Suprapubic skin (tissue), 4 donors: ENCODE measurements at places on chromosomes 13 and 19.

DNA sequence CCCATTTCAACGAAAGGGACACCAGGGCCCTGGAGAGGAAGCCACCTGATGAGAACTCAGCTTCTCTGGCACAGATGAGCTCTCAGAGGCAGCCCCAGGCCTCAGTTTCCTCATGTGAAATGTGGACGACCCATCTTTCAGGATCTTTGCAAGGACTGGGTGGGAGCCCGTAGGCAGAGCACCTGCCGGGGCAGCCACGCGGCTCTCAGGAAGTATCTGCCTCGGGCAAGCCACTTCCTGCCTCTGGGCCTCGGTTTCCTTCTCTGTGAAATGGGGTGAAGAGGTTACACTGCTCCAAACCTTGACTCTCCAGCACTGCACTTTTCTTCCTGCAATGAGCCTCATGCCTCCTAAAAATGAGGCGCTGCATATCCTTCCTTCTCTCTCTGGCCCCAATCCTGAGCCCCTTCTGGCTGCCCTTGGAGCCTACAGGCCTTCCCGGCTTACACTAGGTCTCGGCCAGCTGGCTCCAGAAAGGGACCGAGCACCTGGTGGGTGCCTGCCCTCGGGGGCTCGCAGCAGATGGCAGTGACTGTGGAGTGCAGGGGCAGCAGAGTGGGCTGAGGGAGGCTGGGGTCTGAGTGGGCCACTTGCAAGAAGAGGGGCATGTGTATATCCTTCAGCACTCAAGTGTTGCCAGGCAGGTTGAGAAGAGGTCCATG is 3.5 kb downstream of the SSBP4 start:
- no peak for DNase-seq

GRCh38 chr19:55437410-55437809 is 5.7 kb downstream of the SHISA7 start:
- no peak for DNase-seq

DNA sequence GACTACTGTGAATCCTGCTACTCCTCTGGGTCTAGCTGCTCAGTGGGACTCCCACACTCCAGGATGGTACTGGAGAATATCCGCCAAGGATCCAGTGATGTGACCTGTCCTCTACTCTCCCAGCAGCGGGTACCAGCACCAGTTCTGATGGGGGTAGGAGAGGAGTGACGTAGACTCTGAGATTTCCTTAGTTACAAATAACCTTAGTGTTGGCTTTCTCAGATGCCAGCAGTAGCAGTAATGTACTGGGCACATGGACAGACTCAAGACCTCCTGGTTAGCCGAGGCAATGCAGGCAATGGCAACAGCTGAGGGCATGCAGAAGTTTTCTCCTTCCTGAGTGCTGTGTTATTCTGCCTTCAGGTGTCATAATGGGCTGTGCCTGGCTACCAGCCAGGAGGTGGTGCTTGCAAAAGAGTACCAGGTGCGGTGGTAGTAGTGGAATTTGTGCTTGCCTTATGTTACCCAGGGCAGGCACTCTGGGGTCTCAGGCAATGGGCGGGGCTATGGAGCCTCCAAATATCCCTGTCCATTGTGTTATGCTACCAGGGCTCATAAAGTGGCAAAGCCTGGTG is 105.3 kb upstream of the KLF5 start:
- DNase-seq = no peak

GRCh38 chr13:44439452-44440024 is 65.9 kb downstream of the SERP2 start:
- DNase-seq = no peak

- DNase-seq = no peak
Measured at GRCh38 chr19:5627395-5627904, 4.6 kb downstream of the SAFB start.

GRCh38 chr19:44846455-44847143 is 502 bp downstream of the NECTIN2 start:
- DNase-seq = peak; percentile 83

GRCh38 chr19:12646551-12646950 is 20.0 kb downstream of the MAN2B1 start:
- no peak for DNase-seq

DNA sequence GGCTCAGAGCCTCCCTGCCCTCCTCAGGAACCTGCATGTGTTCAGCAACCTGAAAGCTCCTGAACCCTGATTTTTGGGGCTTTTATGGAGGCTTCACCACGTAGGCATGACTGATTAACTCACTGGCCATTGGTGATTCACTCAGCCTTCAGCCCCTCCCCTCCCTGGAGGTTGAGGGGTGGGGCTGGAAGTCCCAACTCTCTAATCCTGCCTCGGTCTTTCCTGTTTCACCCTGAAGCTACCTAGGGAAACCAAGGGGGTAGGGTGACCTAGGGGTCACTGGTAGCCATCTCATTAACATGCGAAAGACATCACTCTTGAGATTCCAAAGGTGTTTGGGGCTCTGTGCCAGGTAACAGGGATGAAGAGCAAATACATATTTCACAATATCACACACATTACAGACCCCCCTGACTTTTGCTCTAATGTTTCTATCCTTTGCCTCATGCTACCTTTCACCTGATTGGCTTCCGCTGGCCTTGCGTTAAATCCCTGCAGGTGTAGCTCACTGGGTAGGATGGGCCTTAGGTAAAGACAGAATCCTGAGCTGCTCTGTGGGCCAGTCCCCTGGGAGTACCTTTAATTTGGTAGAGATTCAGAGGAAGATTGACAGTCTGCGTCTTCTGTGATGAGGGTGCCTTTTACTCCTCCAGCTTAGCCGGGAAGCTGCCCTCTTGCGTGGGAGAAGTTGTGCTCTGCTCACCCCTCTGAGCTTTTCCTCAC is 260.6 kb downstream of the ATP8A2 start:
- DNase-seq = no peak

GRCh38 chr13:99968521-99969452 is 2.8 kb downstream of the ZIC5 start:
- no peak for DNase-seq

DNA sequence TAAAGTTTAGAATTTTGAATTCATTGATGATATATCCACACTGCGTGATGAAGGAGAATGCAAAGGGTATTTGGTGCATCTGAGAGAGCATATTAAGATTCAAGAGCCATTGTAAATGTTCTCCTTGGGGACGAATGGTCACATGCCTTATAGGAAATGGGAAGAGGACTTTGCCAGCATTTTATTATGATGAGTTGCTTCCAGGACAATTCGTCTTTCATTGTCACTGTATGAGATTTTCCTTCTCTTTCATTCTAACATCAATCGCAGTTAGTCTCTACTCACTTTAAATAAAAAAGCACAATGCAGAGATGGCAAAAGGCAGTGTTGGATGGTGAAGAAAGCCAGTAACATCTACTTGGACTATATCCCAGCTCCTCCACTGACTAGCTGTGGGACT is 21.4 kb downstream of the WDFY2 start:
- DNase-seq = no peak

DNA sequence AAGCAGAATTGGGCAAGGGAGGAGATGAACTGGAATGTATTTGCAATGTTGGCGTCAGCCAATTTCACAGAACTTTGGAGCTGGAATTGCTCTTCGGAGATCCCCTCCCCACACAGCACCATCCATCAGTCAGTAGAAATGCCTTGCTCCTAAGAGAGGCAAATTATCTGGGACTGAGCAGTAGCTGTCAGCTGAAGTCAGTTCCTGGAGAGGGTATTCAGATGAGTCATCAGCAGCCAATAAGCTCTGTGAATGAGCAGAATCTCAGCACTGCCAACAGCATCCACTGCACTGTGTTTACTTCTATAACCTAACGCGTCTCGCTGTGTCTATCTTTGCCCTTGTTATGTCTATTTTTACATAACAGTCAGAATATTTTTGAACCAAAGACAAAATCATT is 213.7 kb downstream of the SLITRK5 start:
- DNase-seq = no peak

DNA sequence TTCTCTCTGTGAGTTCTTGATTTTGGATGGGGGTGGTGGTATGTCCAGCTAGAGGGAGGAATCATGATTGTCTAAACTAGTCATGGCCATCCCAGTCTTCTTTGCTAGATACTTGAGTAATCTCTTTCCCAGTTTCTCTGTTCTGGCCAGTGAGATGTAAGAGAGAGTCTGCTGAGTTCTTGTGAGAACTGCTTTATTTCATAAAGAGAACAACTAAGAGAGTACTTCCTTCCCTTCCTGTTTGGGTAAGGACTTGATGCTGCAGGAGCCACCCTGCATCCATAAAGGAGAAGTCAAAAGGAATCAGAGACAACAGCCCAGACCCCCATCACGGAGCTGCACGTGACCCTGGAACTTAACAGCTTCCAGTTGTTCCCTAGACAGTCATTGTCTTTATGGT is 3.0 kb upstream of the RASL11A start:
- no peak for DNase-seq
